Upper lobe of right lung (tissue), 1 donor: ENCODE measurements at places on chromosomes 3 and 15. TPM values are rescaled to one million over a fixed set of nuclear protein-coding genes. Genes with fewer than 3 reads are reported as not detected.

HRG gene
- total RNA-seq, result not detected

GLT8D1 gene
- total RNA-seq, result 44.9 TPM

OR5K2 gene
- not detected for total RNA-seq

GRCh38 chr3:141796081-141796888, 33.1 kb downstream of the GRK7 start:
- H3K27ac ChIP-seq, result peak overlapping the region; percentile 75
- H3K27me3 ChIP-seq, result no peaks in the 10 kb centered on the region
- H3K4me1 ChIP-seq, result peaks cover 26% of the 10 kb centered on the region
- H3K36me3 ChIP-seq, result no peaks in the 10 kb centered on the region

DNA sequence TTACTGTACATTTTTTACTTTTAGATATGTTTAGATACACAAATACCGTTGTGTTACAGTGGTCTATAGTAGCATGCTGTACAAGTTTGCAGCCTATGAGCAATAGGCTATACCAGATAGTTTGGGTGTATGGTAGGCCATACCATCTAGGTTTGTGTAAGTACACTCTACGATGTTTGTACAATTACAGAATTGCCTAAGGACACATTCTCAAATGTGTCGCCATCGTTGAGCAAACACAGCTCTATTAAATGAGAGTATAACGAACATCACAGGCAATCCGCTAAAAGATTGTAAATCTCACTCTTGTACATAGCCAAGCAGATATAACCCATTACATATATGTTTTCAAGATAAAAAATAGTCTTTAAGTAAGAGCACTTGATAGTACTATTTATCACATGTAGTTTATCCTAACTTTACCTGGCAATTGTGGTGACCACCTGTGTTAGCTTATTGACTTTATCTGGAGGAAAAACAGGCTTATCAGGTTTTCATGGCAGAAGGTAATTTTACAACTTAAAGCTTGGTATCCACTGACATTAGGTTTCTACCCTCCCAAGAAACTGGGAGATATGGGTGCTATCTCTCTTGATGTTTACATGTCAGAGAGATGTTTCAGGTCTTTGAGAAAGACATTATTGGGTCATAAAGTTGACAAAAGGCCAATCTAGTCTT, 898.7 kb downstream of the NSUN3 start:
- H3K36me3 ChIP-seq, result no peaks in the 10 kb centered on the region
- no peak for DNase-seq
- no peaks in the 10 kb centered on the region for H3K4me1 ChIP-seq
- no peak overlapping the region for H3K4me3 ChIP-seq
- H3K27ac ChIP-seq, result no peak overlapping the region

DNA sequence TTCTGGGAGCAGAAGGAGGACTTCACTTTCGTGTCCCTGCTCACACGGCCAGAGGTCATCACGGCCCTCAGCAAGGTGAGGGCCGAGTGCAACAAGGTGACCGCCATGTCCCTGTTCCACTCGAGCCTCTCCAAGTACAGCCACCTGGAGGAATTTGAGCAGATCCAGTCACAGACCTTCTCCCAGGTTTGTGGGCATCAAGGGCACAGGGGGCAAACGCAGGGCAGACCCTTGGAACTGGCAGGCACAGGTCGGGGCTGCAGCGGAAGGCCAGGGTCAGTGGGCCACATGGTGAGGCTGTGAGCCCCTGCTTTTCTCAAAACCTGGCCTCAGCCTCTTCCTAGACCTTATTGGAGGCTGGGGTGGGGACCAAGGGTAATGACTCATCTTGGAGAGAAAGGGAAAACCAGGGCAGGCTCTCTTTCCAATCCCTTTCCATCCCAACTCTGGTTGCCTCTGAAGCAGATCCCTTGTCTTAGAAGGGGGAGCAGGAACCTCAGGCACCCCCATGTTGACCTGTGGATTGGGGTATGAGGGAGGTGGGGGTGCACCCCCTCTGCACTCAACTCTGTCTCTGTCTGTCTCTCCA, 29.5 kb downstream of the DNAH1 start:
- no peak overlapping the region for H3K27ac ChIP-seq
- no peak overlapping the region for H3K4me3 ChIP-seq
- H3K27me3 ChIP-seq, result no peaks in the 10 kb centered on the region
- peaks cover 7% of the 10 kb centered on the region for H3K36me3 ChIP-seq
- H3K4me1 ChIP-seq, result no peaks in the 10 kb centered on the region

DNA sequence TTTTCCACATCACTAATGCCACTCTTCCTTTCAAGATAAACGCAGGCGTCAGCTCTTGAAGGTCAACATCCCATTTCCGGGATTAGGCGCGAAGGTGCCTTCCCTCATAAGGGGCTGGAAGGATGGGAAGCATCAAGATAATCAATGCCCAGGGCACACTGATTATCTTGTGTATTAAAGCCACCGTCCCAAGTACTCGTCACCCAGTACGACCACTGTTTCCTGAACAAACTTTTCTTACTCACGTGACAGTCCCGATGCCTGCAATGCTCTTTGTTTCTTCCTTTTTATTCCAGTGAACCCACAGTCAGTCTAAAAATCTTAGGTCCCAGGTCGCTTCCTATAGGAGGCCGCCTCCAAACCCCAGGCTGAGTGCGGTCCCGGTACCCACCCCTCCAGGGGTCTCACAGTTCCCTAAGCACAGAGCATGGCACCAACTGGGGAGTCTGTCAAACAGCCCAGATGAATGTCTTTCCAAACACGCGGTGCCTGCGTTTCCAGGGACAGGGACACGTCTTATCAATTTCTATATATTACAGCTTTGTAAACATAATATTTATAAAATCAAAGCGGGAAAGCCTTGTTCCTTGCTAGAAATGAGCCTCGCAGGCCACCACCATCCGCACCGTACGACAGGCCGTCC, 589 bp downstream of the ANAPC13 start:
- DNase-seq, result no peak
- H3K4me1 ChIP-seq, result peaks cover 33% of the 10 kb centered on the region
- peak overlapping the region; percentile 98 for H3K27ac ChIP-seq
- no peaks in the 10 kb centered on the region for H3K27me3 ChIP-seq
- peak overlapping the region; percentile 94 for H3K4me3 ChIP-seq

GRCh38 chr15:25441111-25441510, 2.3 kb upstream of the UBE3A start:
- DNase-seq, result no peak
- no peaks in the 10 kb centered on the region for H3K36me3 ChIP-seq
- peaks cover 13% of the 10 kb centered on the region for H3K4me1 ChIP-seq
- no peak overlapping the region for H3K27ac ChIP-seq
- H3K27me3 ChIP-seq, result no peaks in the 10 kb centered on the region

- H3K27me3 ChIP-seq, result no peaks in the 10 kb centered on the region
- H3K36me3 ChIP-seq, result no peaks in the 10 kb centered on the region
- no peak overlapping the region for H3K4me3 ChIP-seq
- DNase-seq, result no peak
- H3K27ac ChIP-seq, result peak overlapping the region; percentile 55
- no peaks in the 10 kb centered on the region for H3K4me1 ChIP-seq
These were observed 142.0 kb upstream of the PDZRN3 start for GRCh38 chr3:73766599-73767381.

DNA sequence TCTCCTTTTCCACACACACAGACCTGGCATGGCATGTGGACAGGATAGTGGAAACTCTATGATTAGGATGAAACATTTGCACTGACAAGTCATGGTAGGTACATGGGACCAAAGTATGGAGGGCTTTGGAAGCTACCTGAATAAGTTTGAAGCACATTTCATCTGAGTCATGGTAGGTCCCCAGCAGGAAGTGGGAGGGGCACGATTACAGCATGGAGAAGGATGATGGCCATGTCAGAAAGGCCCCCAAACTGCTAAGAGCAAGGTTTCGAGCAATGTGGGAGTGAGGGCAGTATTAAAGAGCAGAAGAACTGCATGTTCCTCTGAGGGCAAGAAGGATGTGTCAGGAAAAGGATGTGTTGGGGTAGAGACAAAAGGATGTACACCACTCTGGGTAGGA, 51.5 kb upstream of the CSTA start:
- no peak overlapping the region for H3K4me3 ChIP-seq
- no peak for DNase-seq
- no peaks in the 10 kb centered on the region for H3K36me3 ChIP-seq
- no peak overlapping the region for H3K27ac ChIP-seq
- no peaks in the 10 kb centered on the region for H3K27me3 ChIP-seq

GRCh38 chr3:44954304-44954703, 21.7 kb downstream of the ZDHHC3 start:
- peaks cover 28% of the 10 kb centered on the region for H3K36me3 ChIP-seq
- H3K27me3 ChIP-seq, result no peaks in the 10 kb centered on the region
- peaks cover 42% of the 10 kb centered on the region for H3K4me1 ChIP-seq
- peak overlapping the region; percentile 74 for H3K27ac ChIP-seq
- no peak overlapping the region for H3K4me3 ChIP-seq

DNA sequence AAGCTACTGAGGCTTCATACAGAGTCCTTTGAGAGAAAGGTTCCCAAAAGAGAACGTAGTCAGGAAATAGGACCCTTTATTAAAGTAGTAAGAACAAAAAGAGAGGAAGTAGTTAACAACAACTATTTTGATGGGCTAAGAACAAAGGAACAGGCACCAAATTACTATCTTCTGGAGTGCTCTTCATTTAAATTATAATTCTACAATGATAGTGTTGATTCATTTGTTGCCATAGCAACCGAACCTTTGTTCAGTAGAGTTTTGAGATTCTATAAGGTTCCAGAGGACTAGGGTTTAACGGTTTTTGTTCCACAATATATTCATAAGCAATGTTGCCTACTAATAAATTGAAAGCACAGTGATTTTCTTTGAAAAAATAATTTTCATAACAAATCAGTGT, 78.8 kb downstream of the CMSS1 start:
- no peak overlapping the region for H3K27ac ChIP-seq

GRCh38 chr3:9406856-9407626, 9.6 kb downstream of the SETD5 start:
- no peaks in the 10 kb centered on the region for H3K27me3 ChIP-seq
- H3K27ac ChIP-seq, result no peak overlapping the region
- H3K4me1 ChIP-seq, result peaks cover 73% of the 10 kb centered on the region
- H3K36me3 ChIP-seq, result no peaks in the 10 kb centered on the region
- H3K4me3 ChIP-seq, result no peak overlapping the region

DNA sequence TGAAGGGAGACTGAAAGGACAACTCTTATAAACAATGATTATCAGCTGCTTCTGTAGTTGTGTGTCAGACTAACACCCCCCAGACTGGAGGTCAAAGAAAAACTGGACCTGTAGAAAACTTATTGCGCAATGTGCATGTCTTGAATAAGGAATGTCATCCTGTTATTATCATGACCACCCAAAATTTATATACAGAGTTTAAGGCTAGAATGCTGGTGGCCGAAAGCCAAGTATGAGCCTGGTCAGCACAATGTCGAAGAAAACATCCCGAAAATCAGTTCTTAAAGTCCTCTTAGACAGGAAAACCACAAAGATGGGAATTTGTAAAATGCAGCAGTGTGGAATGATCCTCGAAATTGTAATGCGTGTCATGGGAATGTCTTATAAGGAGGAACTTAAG, 29.3 kb downstream of the RFTN1 start:
- H3K27me3 ChIP-seq, result no peaks in the 10 kb centered on the region
- no peak for DNase-seq
- H3K4me3 ChIP-seq, result no peak overlapping the region
- no peaks in the 10 kb centered on the region for H3K36me3 ChIP-seq

- no peak for DNase-seq
- no peak overlapping the region for H3K4me3 ChIP-seq
- no peaks in the 10 kb centered on the region for H3K27me3 ChIP-seq
These were observed 56.1 kb upstream of the C3orf49 start for GRCh38 chr3:63762934-63763550.

DNA sequence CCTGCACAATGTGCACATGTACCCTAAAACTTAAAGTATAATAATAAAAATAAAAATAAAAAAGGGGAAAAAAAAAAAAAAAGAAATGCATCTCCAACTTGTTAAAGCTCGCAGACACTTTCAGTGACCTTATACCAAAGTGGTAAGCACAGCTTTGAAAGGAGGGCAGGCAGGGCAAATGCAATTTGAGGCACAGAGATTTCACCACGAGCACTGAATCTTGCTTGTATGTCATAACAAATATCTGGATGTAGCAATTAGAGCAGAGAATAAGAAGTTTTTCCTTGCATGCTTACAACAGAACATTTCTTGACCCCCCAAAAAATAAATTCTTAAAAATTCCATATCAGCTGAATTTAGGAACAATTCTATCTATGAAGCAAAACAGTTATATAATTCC, 66.5 kb downstream of the FBN1 start:
- no peak overlapping the region for H3K27ac ChIP-seq
- no peak overlapping the region for H3K4me3 ChIP-seq
- no peaks in the 10 kb centered on the region for H3K4me1 ChIP-seq
- no peaks in the 10 kb centered on the region for H3K36me3 ChIP-seq
- no peak for DNase-seq
- H3K27me3 ChIP-seq, result no peaks in the 10 kb centered on the region

DNA sequence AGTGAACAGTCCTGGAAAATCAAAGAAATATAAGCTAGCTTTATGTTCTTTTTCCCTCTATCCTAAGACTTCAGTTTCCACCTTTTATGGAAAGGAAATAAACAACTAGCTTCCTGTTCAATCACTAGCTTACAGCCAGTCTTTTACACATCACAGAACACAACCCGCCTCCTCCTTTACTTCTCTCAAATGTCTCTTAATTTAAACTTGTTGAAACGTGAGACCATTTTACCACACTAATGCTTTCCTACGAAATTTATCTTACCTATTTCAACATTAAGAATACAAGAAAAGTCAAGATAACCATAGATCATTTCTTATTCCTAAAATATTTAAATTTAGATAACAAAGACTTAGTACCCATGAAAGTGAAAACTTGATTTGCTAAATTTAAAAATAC, 6.2 kb downstream of the PRTG start:
- peaks cover 4% of the 10 kb centered on the region for H3K4me1 ChIP-seq
- DNase-seq, result no peak
- H3K27ac ChIP-seq, result no peak overlapping the region
- no peaks in the 10 kb centered on the region for H3K27me3 ChIP-seq

- no peak overlapping the region for H3K27ac ChIP-seq
- DNase-seq, result no peak
- no peaks in the 10 kb centered on the region for H3K27me3 ChIP-seq
- peaks cover 53% of the 10 kb centered on the region for H3K4me1 ChIP-seq
These were observed 225.6 kb upstream of the TLE3 start for GRCh38 chr15:70323111-70323851.

DNA sequence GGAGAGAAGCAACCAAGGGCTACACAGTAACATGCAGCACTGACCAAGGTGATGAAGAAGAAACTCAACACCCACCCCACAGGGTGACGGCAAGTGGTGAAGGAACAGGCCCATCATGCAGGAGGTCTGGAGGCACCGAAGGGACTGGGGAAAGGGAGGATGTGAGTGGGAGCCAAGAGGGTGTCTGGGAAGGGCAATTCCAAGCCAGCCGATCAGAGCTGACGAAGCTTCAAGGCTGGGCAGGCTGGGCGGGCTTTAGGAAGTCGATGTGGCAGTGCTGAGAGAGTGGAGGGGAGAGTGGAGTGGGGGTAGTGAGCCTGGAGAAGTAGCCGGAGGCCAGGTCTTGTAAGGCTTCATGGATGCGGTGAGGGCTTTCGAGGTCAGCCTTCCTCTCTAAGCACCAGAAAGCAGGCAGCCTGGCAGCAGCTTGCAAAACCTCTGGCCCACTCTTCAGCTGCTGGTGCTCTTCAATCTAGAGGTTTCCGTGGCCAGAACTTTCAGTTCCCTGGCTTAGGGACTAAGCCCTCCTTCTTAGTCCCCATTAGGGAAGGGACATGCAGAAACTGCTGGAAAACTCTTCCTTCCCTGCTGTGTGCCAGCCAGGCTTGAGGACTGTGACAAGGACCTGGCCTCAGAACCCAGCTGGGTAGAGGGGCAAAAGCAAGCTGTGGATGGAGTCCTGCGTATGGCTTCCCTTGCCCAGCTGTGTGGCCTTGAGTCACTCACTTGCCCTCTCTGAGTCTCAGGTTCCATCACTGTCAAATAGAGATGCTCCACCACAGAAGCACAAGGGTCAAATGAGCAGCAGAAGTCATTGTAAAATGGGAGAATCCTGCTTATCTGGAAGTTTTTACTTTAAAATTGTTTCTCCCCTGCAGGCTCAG, 72.1 kb downstream of the TLE3 start:
- H3K4me1 ChIP-seq, result peaks cover 29% of the 10 kb centered on the region
- H3K4me3 ChIP-seq, result no peak overlapping the region
- DNase-seq, result no peak
- H3K27ac ChIP-seq, result no peak overlapping the region
